SJCRH30 (cell line): ENCODE measurements at places on chromosomes 7 and 10.

DNA sequence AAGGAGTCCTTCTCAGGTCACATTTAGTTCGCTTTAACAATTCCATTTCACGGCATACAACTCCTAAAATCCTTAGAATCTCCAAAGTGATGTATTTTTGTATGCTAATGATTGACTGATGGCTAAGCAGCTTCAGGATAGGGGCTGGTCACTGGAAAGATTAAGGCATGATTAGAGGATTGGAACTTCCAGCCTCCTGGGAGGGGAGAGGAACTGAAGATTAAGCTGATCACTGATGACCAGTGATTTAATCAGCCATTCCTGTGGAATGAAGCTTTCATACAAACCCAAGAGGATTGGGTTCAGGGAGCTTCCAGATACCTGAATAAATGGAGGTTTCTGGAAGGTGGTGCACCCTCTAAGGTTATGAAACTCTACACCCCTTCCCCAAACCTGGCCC, 123.9 kb upstream of the CDK13 start:
- H3K4me1 ChIP-seq = no peaks in the 10 kb centered on the region
- no peaks in the 10 kb centered on the region for H3K36me3 ChIP-seq
- H3K4me3 ChIP-seq = no peak overlapping the region
- H3K27ac ChIP-seq = no peak overlapping the region
- no peaks in the 10 kb centered on the region for H3K27me3 ChIP-seq
- no peak for DNase-seq

GRCh38 chr7:66076462-66077329, 1.1 kb downstream of the ASL start:
- H3K4me1 ChIP-seq = no peaks in the 10 kb centered on the region; the same call in 1 of the 2 replicates
- DNase-seq = no peak
- no peak overlapping the region for H3K27ac ChIP-seq
- peak overlapping the region; percentile 88 for H3K4me3 ChIP-seq

GRCh38 chr10:70596860-70597809, 5.4 kb downstream of the PRF1 start:
- no peak overlapping the region for H3K4me3 ChIP-seq
- H3K4me1 ChIP-seq = peaks cover 19% of the 10 kb centered on the region
- peak; percentile 81 for DNase-seq
- no peaks in the 10 kb centered on the region for H3K36me3 ChIP-seq
- H3K27ac ChIP-seq = peak overlapping the region; percentile 2; the same call in 1 of the 2 replicates
- H3K27me3 ChIP-seq = no peaks in the 10 kb centered on the region

DNA sequence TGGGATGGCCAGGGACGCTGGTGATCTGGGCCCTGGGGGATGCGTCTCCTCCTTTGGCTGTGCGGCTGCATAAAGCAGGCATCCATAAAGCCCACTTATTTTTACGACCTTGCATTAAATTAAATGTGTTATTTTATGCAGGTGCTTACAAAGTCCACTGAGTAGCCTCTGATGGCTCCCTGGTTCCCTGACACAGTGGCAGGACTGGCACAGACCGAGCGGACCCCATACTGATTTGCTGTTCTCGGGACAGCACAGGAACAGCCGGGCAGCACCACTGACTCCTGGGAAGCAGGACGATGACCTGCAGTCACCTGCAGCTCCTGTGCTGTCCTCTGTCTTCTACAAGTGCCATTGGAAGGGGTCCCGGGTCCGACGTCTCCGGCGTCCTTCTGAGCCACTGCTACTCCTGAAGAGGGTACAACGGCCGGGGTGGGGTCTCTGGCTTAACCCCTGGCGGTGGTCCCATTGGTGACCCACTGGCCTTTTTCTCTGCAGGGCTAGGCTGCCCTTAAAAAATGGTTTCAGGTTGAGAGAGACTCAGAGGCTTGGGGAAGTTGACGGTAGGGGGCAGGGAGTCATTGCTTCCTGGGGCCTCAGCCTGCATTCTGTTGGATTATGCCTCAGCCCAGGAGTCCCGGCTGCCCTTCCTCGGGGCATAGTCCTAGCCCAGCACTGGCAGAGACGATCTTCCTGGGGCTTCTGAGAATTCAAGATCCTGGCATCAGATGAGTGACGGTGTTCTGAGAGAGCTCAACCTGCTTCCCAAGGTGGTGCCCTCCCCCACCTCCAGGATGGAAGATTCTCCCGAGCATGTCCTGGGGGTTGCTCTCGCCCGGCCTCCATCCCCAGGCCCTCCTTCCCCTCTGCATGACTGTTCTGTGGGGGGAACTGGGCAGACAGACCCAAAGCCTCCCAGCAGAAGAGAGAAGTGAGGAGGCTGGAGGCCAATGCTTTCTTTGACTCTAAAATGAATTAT, 330.1 kb downstream of the ADARB2 start:
- no peak overlapping the region for H3K4me3 ChIP-seq
- H3K36me3 ChIP-seq = no peaks in the 10 kb centered on the region
- H3K27ac ChIP-seq = no peak overlapping the region

DNA sequence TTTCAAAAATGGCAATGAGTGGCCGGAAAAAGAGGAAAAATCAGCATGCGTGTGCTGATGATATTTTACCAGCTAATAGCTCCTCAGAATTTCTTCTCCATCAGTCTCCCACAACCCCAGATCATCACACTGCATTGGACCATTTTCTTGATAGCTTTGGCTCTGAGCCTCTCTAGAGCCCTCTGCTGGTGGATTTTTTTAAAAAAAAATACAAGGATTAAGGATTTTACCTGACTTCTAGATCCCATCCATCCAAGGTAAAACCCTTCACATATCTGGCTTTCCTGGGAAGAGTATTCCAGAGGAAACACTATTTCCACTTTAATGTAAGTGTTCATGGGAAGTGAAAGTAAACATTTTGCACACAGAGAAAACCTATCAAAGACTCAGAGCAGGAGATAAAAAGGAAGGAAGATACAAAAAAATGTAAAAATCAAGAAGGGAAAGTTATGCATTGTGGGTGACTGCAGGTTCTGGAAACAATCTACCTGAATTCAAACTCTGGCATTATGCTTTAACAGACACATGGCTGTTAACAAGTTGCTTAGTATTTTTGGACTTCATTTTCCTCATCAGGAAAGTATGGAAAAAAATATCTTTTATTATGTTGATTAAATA, 380.9 kb downstream of the LRRTM3 start:
- H3K27me3 ChIP-seq = no peaks in the 10 kb centered on the region
- H3K4me3 ChIP-seq = no peak overlapping the region
- no peaks in the 10 kb centered on the region for H3K4me1 ChIP-seq
- no peaks in the 10 kb centered on the region for H3K36me3 ChIP-seq
- H3K27ac ChIP-seq = no peak overlapping the region

- H3K4me1 ChIP-seq = peaks cover 9% of the 10 kb centered on the region
- H3K36me3 ChIP-seq = no peaks in the 10 kb centered on the region
- H3K27me3 ChIP-seq = no peaks in the 10 kb centered on the region
- DNase-seq = no peak
- H3K27ac ChIP-seq = no peak overlapping the region
Measured at GRCh38 chr7:81293806-81294205, 375.0 kb upstream of the SEMA3C start.

GRCh38 chr10:124516181-124516580, 54.6 kb downstream of the LHPP start:
- H3K4me3 ChIP-seq = no peak overlapping the region
- DNase-seq = no peak
- no peaks in the 10 kb centered on the region for H3K27me3 ChIP-seq
- H3K4me1 ChIP-seq = no peaks in the 10 kb centered on the region
- no peaks in the 10 kb centered on the region for H3K36me3 ChIP-seq

DNA sequence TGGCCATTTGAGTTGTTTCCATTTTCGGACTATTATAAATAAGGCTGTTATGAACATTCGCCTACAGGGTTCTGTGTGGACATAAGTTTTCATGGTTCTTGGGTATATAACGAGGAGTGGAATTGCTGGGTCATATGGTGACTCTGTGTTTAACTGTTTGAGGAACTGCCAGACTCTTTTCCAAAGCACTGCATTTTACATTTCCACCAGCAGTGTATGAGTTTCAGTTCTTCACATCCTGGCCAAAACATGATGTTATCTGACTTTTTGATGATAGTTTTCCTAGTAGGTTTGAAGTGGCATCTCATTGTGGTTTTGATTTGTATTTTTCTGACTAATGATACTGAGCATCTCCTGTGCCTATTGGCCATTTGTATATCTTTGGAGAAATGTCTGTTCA, 5.4 kb downstream of the SUV39H2 start:
- DNase-seq = no peak
- no peaks in the 10 kb centered on the region for H3K27me3 ChIP-seq
- H3K27ac ChIP-seq = no peak overlapping the region

DNA sequence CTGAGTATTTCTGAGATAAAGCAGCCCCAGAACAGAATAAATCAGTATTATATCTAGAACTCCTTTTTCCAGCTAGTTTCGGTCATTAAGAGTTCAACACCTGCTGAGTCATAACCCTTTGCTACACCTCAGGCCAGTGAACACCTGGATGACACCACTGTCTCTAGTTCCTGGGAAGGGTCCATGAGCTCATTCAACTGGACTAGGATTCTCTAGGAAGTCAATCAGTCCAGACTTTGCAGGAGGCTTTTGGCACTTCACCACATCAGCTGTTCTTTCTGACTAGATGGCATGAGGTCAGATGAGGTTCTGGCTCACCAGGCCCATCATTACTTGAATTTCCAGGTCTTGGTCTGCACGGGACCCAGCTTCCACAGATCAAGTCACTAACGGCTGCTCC, 11.7 kb downstream of the SLC39A12 start:
- H3K36me3 ChIP-seq = no peaks in the 10 kb centered on the region
- no peak overlapping the region for H3K4me3 ChIP-seq
- no peak for DNase-seq
- H3K27ac ChIP-seq = no peak overlapping the region
- H3K4me1 ChIP-seq = no peaks in the 10 kb centered on the region

- no peaks in the 10 kb centered on the region for H3K27me3 ChIP-seq
- no peaks in the 10 kb centered on the region for H3K4me1 ChIP-seq
- no peaks in the 10 kb centered on the region for H3K36me3 ChIP-seq
- no peak for DNase-seq
Measured at GRCh38 chr7:114802632-114803031, 119.3 kb upstream of the MDFIC start.

DNA sequence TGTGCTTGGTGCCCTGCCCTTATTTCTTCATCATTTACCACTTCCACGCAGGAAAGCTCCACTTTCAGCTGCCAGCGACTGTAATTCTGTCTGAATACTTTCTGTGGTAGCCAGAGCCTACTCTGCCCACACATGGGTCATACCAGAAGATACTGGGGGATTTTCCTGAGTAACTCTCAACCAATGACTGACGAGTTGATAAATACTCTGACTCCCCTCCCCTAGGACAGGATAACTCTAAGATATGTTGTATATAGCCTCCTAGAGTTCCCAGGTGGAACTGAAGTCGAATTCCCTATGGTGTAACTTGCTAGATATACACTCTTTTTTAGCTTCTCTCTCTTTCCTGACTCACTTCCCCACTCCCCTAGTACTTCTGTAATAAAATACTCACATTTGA, 29.8 kb downstream of the SEM1 start:
- H3K27ac ChIP-seq = no peak overlapping the region
- no peak overlapping the region for H3K4me3 ChIP-seq
- H3K4me1 ChIP-seq = no peaks in the 10 kb centered on the region
- no peaks in the 10 kb centered on the region for H3K27me3 ChIP-seq

- no peak overlapping the region for H3K27ac ChIP-seq
- H3K36me3 ChIP-seq = no peaks in the 10 kb centered on the region
Measured at GRCh38 chr10:121337427-121337826, 260.8 kb downstream of the FGFR2 start.

DNA sequence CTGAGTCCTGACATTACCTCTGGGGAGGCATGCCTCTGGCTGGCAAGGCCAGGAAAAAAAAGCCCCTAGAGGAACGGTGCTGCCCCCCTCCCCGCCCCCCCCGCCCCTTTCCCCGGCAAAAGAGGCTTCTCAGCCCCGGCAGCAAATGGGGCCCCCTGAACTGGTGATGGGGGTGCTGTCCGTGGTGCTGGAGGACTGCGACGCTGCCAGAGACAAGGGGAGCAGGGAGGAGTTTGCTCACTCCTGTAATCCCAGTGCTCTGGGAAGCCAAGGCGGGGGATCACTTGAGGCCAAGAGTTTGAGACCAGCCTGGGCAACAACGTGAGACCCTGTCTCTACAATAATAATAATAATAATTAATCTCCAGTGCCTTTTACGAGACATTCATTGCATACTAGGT, 23.7 kb downstream of the SRRM3 start:
- 0 out of 2 replicates have a peak, but pooled peaks cover 3% of the 10 kb centered on the region for H3K4me1 ChIP-seq
- H3K27me3 ChIP-seq = peaks cover 4% of the 10 kb centered on the region; the same call in 1 of the 2 replicates
- no peak overlapping the region for H3K4me3 ChIP-seq
- no peaks in the 10 kb centered on the region for H3K36me3 ChIP-seq
- no peak overlapping the region for H3K27ac ChIP-seq
- DNase-seq = peak; percentile 65

DNA sequence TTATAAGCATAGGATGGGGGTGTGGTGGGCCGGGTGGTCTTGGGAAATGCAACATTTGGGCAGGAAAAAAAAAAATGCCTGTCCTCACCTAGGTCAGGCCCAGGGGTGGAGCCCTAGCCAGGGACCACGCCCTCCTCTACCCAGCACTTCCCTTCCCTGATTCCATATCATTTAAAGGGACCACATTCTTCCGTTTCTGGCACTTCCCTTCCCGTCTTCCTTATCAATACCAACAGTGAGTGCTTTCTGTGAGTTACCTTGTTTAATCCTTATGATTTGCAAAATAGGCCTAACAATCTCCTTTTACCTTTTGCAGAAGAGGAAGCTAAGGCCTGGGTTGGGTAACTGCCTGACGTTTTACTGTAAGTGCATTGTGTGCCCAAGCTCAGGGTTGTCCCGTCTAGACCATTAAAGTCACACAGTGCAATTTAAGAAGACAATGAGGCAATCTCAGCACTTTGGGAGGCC, 16.7 kb upstream of the C10orf95 start:
- no peaks in the 10 kb centered on the region for H3K27me3 ChIP-seq
- no peaks in the 10 kb centered on the region; the same call in 1 of the 2 replicates for H3K4me1 ChIP-seq
- no peak for DNase-seq
- H3K27ac ChIP-seq = no peak overlapping the region

GRCh38 chr7:22724861-22725260, 2.1 kb upstream of the IL6 start:
- H3K4me1 ChIP-seq = peaks cover 13% of the 10 kb centered on the region; the same call in 1 of the 2 replicates
- no peaks in the 10 kb centered on the region for H3K36me3 ChIP-seq
- no peak overlapping the region for H3K27ac ChIP-seq
- H3K27me3 ChIP-seq = peaks cover 1% of the 10 kb centered on the region; the same call in 1 of the 2 replicates
- H3K4me3 ChIP-seq = no peak overlapping the region

- H3K27me3 ChIP-seq = peaks cover 3% of the 10 kb centered on the region; the same call in 1 of the 2 replicates
- peak; percentile 78 for DNase-seq
- no peak overlapping the region for H3K4me3 ChIP-seq
- no peak overlapping the region for H3K27ac ChIP-seq
Measured at GRCh38 chr7:100407285-100408180, 21.0 kb downstream of the ZCWPW1 start.

GRCh38 chr7:125383324-125383723, 453.7 kb upstream of the POT1 start:
- no peak overlapping the region for H3K27ac ChIP-seq
- no peaks in the 10 kb centered on the region for H3K36me3 ChIP-seq
- no peaks in the 10 kb centered on the region for H3K4me1 ChIP-seq
- H3K4me3 ChIP-seq = no peak overlapping the region
- H3K27me3 ChIP-seq = no peaks in the 10 kb centered on the region
- no peak for DNase-seq

- H3K4me1 ChIP-seq = no peaks in the 10 kb centered on the region
- DNase-seq = no peak
- no peaks in the 10 kb centered on the region for H3K36me3 ChIP-seq
- no peaks in the 10 kb centered on the region for H3K27me3 ChIP-seq
- H3K27ac ChIP-seq = no peak overlapping the region
Measured at GRCh38 chr10:128744811-128745305, 618.6 kb upstream of the MKI67 start.
